ENCODE measurements at places on chromosomes 11 and 22. TPM values are rescaled to one million over a fixed set of nuclear protein-coding genes. Genes with fewer than 3 reads are reported as not detected.

- DNase-seq, result no peak
- H3K4me1 ChIP-seq, result peaks cover 8% of the 10 kb centered on the region
- H3K4me3 ChIP-seq, result no peak overlapping the region
Measured at GRCh38 chr11:35337136-35337913, 82.0 kb downstream of the SLC1A2 start.

GRCh38 chr11:43832536-43832935 lies 48.1 kb upstream of the ALKBH3 start:
- no peaks in the 10 kb centered on the region for H3K36me3 ChIP-seq
- no peak overlapping the region for H3K4me3 ChIP-seq
- no peaks in the 10 kb centered on the region for H3K27me3 ChIP-seq
- H3K4me1 ChIP-seq, result peaks cover 54% of the 10 kb centered on the region
- H3K27ac ChIP-seq, result no peak overlapping the region

DNA sequence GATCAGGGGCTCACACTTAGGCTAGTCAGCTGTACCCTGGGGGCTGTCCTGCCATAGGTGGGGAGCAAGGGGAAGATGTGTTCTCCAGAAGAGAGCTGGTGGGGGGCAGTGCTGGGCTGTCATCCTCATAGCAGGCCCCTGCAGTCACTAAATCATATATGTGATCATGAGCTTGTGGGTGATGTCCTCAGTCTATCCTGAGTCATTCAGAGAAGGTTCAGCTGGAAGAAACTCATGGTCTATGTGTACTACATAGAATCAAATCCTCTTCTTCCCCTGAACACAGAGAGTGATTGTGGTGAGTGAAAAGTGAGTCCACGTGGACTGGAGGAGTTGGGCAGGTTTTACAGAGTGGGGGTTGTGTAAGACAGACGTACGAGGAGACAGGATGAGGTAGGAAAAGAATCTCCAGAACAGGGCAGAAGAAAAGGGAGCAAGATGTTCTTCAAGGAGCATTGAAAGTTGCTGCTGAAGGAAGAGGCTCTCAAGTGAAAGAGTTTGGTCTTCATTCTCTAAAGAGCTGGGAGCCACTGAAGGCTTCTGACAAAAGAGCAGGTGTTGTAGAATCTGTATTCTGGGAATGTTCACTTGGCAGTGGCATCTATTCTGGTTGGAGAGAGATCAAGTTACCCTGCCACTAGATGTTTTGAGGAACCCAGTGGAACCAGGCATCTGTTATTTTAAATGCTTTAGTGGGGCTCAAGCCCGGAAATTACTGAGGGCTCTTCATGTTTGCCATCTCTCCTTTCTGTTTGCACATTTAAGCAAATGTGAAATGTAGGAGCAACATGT lies 68.9 kb downstream of the C22orf31 start:
- H3K36me3 ChIP-seq, result no peaks in the 10 kb centered on the region
- H3K4me1 ChIP-seq, result no peaks in the 10 kb centered on the region
- no peak for DNase-seq
- no peak overlapping the region for H3K4me3 ChIP-seq
- H3K27ac ChIP-seq, result no peak overlapping the region

GRCh38 chr11:88359541-88359940 lies 22.0 kb upstream of the CTSC start:
- no peak overlapping the region for H3K27ac ChIP-seq
- no peaks in the 10 kb centered on the region for H3K27me3 ChIP-seq
- H3K4me1 ChIP-seq, result no peaks in the 10 kb centered on the region
- no peak for DNase-seq
- H3K4me3 ChIP-seq, result no peak overlapping the region

- no peak overlapping the region for H3K4me3 ChIP-seq
- H3K27me3 ChIP-seq, result no peaks in the 10 kb centered on the region
- H3K27ac ChIP-seq, result no peak overlapping the region
- no peaks in the 10 kb centered on the region for H3K4me1 ChIP-seq
Measured at GRCh38 chr11:4921796-4922195, 2.3 kb downstream of the OR51G1 start.

DNA sequence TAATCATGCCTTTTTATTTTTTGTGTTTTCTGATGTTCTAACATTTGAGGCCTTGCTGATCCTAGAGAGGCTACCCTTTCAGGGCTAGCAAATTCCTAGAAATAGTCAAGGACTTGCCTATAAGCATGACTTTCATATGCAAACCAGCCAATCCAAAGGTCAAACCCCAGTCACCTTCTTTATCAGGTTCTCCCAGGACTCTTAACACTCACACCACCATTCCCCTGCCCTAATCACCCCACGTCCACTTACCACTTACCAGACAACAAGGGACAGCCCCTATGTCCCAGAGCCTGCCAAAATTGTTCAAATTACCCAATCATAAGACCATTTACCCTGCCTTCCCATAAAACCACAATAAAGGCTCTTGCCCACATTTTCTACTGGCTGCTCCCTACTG lies 1339.8 kb downstream of the LRRC4C start:
- no peak overlapping the region for H3K4me3 ChIP-seq
- H3K4me1 ChIP-seq, result no peaks in the 10 kb centered on the region
- no peaks in the 10 kb centered on the region for H3K36me3 ChIP-seq
- no peaks in the 10 kb centered on the region for H3K27me3 ChIP-seq
- no peak overlapping the region for H3K27ac ChIP-seq

Gene MUC2
- 0.34 TPM for total RNA-seq

Gene OR5L1
- total RNA-seq, result not detected

Gene CHADL
- total RNA-seq, result 7.5 TPM

All from esophagus muscularis mucosa (tissue), 4 donors.